ENCODE measurements at places on chromosomes 6 and 20. TPM values are rescaled to one million over a fixed set of nuclear protein-coding genes. Genes with fewer than 3 reads are reported as not detected.

DNA sequence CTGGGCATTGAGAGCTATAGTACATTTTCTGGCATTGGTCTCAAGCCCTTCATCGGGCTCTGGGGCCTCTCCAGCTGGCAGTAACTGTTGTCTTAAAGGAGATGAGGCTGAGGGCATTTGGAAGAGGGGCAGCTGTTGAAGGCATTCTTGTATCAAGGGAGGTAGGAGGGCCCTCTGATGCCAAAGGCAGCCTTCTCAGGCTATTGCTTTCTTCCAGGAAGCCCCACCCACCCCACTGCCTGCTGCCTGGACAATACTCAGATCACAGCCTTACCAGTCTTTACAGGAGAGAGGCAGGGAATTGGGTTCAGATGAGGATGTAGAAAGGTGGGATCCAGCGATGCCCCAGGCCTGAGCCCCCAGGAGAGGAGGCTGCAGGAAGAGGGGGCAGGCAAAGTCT is 46.0 kb downstream of the CPXM1 start:
- DNase-seq, result no peak

GLP1R gene
- polyA plus RNA-seq, result 0.09 TPM

ZDHHC14 gene
- 6.1 TPM for polyA plus RNA-seq

GRCh38 chr6:135522965-135523692 is 25.6 kb upstream of the AHI1 start:
- DNase-seq, result no peak

- DNase-seq, result no peak
These were observed 1.9 kb downstream of the EDN1 start for GRCh38 chr6:12291839-12292604.

Measured in muscle of back (tissue), 13 donors.